Activated CD8-positive, alpha-beta memory T cell treated with anti-CD3 and anti-CD28 coated beads, Interleukin-2, amount 50 U/mL, for 48 hours (primary cell): ENCODE measurements at places on chromosomes 4 and X.

- DNase-seq: no peak
Measured at GRCh38 chrX:39903937-39904336, 193.8 kb downstream of the BCOR start.

GRCh38 chr4:86026720-86027119 is 333.1 kb downstream of the MAPK10 start:
- no peak for DNase-seq

DNA sequence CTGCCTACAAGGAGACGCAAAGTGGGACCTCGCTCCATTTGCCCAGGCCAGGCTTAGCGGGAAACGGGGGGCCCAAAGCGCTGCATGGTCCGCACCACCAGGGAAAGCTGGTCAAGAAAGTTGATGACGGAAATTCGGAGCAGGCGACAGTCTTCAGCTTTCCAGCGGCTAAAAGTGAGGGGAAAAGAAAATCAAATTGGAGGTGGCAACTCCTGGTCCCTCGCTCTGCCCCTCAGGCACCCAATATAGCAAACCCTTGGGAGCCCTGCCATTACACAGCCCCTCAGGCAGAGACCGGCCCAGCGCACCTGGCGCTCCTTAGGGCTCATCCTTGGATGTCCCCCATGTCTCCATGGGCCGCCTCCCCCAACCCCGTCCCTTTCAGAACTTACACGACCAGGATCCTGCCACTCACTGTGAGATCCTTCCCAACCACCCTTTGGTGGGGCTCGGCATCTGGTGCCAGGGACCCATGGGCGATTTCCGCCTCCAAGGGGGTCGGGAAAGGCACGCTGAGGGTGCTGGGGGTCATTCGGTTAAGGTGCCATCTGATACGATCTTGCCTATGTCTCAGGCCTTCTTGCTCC is 1.1 kb downstream of the LAGE3 start:
- no peak for DNase-seq

GRCh38 chr4:7189066-7189465 is 3.3 kb upstream of the SORCS2 start:
- peak; percentile 33 for DNase-seq

DNA sequence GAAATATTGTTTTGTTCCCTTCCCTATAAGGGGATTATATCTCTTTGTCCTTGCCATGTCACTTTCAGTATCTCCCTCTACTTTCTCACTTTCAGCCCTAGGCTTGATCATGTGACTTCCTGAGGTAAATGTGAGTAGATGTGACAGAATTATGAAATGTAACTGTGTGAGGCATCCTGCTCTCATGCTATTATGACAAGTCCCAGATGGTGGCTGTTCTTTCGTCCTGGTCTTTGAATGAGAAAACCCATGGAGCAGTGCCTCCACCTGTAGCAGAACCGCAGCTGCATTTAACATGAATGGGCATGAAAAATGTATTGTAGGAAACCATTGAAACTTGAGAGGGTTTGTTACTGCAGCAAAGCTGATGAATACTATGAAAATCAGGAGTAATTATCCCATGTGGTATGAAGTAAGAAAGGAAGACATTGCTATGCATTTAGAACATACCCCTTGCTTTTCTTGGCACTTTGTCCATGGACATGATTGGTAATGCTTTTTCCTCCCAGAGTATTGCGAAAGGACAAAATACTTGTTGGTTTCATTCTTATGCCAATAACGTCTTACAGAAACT is 202.2 kb upstream of the GPRIN3 start:
- no peak for DNase-seq

DNA sequence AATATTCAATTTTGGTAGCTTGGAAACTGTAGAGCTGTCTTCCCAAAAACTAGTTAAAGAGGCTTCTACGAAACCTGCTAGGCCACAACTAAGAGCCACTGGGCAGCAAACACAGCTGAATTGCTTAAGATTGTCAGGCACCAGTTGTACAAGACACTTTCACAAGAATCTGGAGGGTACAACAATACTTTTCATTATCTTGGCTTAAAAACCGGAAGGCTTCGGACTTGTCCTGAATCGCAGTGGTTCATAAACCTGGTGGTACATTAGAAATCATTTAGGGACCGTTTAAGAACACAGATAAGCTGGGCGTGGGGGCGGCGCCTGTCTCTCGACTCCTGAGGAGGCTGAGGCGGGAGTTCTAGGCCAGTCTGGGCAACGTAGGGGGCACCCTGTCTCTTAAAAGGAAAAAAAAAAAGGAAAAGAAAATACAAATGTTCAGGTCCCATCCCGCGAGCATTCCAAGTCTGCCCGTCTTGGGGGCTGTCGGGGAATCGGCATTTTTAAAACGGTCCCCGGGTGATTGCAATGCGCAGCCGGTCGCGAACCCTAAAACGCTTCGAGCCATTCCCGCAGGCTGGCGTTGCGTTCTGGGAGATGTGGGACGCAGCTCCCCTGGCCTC is 763 bp downstream of the PYURF start:
- no peak for DNase-seq

- no peak for DNase-seq
Measured at GRCh38 chr4:10965196-10965595, 280.6 kb upstream of the CLNK start.

- no peak for DNase-seq
Measured at GRCh38 chr4:159027535-159027934, 75.3 kb upstream of the RAPGEF2 start.

GRCh38 chr4:96675896-96676295 is 836.0 kb downstream of the PDHA2 start:
- no peak for DNase-seq

DNA sequence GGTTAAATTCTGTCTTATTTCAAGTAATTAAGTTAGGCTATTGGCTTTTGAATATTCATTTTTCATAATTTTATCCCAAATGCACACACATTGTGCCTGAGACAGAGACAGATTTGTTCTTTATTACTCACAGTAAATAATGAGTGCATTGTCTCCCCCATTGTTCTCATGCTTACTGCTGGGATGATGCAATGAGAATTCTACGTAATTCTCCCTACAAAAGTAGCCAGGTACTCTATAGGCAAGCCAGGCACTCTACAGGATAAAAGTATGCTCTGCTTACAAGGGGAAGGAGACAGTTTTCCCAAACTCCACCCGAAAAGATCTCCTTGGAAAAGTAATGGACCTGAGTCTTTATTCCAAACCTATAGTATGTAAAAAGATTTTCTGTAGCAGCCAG is 1890.7 kb upstream of the PCDH10 start:
- no peak for DNase-seq

- DNase-seq: no peak
Measured at GRCh38 chrX:42738552-42738951, 39.4 kb downstream of the PPP1R2C start.

- DNase-seq: no peak
Measured at GRCh38 chr4:29309050-29309449, 1411.1 kb upstream of the PCDH7 start.

DNA sequence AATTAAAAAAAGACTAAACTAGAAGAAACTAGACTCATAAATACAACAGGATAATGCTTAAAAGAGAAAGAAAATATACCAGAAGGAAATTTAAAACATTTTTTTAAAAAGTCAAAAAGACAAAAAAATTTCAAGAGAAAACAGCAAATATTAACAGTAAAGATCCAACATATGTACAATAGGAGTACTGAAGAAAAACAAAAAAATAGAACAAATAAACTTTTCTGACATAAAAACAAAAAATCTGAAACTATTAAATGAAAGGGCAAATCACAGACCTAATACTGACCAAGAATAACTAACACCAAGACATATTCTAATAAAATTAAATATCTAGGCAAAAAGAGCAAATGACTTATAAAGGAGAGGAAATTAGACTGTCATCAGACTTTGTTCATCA is 11.5 kb downstream of the DNAJB14 start:
- no peak for DNase-seq

DNA sequence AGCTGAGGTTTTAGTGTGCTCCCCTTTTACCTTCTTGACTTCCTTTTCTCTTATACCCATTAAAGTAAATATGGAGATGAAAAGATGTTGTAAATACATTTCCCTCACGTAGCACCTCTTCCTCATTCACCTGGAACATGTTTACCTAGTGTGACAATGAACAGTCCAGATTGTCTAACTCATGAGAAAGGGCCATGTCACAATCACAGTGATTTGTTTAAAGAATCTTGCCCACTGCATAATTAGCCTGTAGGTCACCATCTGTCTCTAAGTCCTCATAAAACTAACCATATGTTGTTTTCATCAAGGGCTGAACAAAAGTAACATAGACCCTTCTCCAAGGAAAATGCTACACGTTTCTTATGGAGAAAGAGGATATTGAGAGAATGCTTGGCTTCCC is 85.7 kb downstream of the TSPAN5 start:
- DNase-seq: no peak

DNA sequence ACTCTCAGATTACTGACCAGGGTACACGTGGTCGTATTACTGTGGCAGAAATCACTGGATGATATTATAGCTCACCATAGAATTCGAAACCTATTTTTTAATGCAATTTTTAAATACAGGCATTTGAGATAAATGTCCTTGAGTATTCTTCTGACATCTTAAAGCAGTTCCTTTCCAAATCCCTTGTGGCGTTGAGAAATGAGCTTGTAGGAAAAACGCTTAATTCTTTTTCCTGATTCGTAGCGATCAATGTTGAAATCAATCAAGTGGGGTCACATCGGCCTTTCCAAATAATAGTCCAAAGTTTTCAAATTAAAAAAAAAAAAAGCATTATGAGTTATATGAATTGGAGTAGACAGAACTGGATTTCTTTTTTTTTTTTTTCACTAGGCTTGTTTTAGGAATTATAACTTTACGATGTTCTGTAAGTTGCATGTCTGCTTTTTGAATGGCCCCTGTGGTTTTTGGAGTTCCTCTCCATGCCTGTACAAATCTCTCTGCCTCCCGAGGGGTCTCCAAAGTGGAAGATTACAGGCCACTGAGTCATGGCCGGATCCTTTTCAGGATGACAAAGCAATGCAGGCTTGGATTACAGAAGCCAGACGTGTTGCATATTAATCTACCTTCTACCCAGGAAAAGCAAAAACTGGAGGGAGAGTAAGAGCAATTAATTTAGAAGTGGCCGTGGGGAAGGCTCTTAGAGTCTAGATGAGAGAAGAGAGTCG is 226.1 kb downstream of the SHOX start:
- DNase-seq: no peak

DNA sequence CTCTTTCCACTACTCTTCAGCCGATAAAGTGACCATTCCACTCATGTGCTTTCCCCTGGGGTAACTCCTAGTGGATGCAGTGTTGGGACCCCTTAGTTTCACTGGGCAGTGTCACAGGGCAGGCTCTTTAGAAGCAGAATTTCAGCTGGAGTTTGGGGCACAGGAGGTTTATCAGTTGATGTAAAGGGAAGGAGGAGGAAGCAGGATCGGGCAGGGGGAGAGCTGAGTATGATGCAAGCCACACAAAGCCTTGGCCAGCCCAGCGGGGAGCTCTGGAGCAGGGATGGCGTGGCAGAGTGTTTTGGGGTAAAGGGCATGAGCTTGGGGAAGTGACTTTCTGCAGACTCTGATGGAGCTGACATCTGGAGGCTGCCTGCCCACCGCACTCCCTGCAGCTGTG is 19.3 kb downstream of the WDR13 start:
- DNase-seq: no peak

GRCh38 chr4:151864068-151864467 is 103.3 kb upstream of the GATB start:
- DNase-seq: no peak

- DNase-seq: no peak
Measured at GRCh38 chr4:56843421-56843899, 22.0 kb upstream of the SPINK2 start.

DNA sequence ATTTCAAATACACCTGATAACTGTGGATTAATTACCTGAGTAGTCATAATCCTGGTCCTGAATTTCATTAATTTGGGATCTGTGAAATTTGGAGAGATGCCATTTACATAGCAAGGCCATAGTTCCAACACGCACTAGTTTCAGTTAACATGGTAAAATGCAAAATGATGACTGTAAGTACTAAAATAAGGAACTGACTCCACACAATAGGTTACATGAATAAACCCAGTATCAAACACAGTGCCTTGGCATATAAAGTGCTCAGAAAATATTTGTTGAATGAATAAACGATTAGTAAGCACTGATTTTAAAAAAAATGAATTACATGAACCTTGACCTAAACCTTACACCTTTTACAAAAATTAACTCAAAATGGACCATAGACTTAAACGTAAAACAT is 9.0 kb downstream of the FBXO8 start:
- DNase-seq: no peak

- DNase-seq: no peak
Measured at GRCh38 chr4:155497306-155497705, 120.5 kb upstream of the MAP9 start.
